ENCODE measurements at places on chromosomes 5 and 9.

GRCh38 chr5:175059687-175060211 lies 335.4 kb downstream of the MSX2 start:
- DNase-seq: peak; percentile 4

DNA sequence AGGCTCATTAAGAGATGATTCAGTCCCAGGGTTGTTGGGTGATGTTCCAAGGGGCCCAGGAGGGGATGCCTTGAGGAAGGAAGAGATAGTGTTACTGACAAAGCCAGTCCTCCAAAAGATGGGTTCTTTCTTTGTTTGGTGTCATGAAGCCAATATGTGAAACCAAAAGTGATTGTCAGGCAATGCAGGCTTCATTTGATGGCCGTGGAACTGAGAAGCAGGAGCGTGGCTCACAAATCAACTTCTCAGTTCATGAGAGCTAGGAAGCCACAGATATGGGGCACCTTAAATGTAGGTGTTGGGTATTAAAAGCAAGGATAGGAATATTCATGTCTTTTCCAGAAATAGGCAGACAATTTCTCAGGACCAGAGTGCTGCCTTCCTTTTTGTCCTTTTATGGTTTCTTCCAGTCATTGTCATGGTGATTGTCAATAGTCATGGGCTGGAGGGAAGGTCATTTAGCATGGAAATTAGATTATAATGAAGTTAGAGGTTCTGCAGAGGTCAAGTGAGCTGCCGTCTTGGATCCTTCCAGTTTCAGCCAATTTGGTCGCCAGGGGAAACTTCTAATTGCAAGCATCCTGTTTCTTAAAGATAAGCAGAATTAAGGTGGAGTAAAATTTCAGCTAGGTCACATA lies 393.0 kb downstream of the NTRK2 start:
- no peak for DNase-seq

GRCh38 chr5:112636751-112637150 lies 100.9 kb upstream of the APC start:
- no peak for DNase-seq

GRCh38 chr9:90921104-90921503 lies 119.5 kb downstream of the SYK start:
- DNase-seq: no peak

DNA sequence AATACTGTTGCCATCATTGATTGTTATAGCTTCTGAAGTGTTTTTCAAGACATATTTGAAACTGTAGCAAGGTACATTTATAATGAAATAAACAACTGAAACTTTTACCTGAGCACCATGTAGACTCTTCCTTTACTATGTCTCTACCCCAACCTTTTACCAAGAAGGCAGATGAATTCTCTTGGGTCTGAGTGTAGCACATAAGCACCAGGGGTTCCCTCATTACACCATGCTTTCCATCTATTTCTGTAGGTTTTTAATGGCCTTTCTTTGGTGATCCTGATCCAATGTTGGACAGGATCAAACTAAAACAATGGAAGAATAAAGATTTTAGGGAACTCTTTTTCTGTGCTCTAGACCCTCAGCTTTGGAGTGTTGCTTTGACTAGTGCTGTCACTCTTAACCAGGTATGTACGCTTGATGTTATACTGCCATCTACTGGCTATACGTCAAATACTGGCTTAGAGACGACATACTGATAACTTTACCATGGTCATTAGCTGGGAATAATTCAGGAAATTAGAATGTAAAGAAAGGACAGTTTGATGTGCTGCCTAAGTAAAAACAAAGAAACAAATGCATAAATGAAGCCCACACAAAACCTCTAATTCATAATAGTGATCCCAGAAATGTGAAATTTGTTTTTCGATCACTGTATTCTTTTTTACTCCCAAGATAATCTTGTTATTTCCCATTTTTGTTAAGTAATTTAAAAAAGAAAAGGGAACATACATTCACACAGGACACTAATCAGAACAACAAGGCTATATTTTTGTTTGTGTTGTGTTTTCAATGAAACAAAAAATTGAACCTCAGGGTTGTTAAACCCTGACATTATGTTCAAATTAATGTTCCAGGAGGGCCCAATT lies 30.7 kb downstream of the IFNW1 start:
- DNase-seq: peak; percentile 59

GRCh38 chr9:23438299-23438907 lies 387.6 kb downstream of the ELAVL2 start:
- no peak for DNase-seq

DNA sequence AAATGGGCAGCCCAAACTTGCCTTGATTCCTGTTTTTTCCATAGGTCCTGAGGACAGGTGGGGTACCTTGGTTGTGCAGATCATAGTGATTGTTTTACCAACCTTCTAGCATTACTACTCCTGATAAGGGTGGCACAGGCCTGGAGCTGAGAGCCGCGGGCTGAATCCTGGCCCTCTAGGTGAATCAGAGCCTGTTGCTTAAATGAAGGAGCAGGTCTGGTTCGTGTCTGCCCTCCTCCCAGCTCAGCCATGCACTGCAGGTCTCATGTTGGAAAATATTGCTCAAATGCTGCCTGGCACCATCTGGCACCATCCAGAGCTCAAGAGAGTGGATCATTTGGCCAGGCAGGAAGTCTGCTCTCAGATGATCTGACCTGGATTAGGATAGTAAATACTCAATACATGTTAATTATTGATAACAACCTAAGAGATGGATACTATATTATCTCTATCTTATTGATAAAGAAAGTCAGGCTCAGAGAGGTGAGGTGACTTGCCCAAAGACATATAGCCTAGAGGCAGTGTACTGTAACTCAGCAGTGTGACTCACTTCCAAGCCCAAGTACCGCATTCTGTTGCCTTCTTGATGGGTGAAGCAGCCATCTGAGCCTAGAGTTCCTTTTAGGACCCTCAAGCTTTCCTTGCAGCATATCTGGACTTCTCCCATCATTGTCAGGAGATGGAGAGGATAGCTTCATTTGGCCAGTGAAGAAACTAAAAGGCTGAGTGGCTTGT lies 104.3 kb upstream of the PITX1 start:
- no peak for DNase-seq

- no peak for DNase-seq
Measured at GRCh38 chr5:132026516-132027008, 15.1 kb upstream of the ACSL6 start.

DNA sequence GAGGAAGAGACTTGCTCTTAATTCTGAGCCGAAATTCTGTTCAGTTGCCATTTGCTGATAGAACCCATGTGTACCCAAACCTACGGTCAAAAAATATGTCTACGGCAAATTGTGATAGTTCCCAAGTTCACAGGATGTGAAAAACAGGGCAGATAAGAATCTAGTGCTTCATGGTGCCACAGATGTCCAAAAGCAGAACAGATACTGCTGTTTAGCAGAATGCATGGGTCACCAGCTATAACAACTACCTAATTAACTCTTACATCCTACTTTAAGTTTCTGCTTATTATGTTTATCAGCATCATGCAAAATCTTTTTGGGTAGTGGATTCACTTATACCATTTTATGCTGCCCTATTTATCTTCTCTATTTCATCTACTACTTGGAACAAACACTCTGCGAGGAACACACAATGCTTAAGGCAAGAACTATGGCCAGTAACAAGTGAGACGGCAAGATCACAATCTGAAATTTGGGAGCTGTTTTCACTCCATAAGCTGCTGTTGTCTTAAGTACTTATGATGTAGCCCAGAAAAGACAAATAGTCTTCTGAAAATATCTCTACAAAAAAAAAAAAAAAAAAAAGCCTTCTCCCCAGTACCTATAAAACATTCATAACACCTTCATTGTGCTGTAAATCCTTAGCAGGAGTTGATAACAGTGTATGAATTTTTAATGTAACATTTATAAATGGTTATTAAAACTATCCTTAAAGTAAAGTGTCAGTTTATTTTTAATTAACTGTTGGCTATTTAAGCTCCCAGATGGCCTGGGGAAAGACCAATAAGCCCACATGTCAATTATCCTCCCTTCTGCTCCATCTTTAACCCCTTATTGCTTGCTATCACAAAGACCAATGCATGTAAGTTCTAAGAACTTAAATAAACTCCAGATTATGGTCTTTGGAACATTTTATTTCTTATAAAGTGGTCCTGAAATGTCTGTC lies 232.3 kb downstream of the TLR4 start:
- DNase-seq: no peak

DNA sequence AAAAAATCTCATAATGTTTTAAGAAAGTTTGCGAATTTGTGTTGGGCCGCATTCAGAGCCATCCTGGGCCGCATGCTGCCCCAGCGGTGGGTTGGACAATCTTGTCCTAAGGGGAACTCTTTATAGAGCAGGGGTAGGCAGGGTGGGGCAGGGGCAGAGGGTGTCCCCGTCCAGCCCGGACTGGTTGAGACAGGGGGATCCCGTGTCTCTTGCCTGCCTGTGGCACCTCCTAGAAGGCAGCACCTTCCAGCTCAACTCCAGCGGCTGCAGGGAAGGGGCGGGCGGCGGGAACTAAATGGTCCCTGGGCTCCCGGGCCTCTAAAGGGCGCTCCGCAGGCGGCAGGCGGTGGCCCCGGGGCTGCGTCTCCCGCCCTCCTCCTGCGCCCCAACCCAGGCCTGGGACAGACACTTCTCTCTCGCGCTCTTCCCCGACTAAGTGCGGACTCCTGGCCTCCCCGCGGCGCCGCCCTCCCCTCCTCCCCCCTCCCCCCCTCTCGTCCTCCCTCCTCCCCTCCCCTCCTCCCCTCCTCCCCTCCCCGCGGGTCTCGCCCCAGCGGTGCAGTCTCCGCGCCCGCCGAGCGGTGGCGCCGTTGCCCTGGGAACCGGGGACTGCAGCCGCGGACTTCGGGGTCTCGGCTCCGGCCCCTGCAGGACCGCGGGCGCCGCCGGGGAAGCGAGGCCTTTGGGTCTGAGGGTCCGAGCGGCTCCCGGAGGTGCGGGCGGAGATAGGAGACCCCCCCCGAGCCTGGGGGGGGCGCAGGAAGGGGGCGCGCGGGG lies 132.6 kb downstream of the MRPL36 start:
- DNase-seq: peak; percentile 48

GRCh38 chr5:123753937-123754891 lies 242.2 kb downstream of the CSNK1G3 start:
- DNase-seq: no peak

- DNase-seq: peak; percentile 70
Measured at GRCh38 chr9:134698587-134699342, 57.2 kb downstream of the COL5A1 start.

GRCh38 chr9:81394881-81395675 lies 294.3 kb downstream of the TLE1 start:
- no peak for DNase-seq

- no peak for DNase-seq
Measured at GRCh38 chr9:8437876-8438275, 638.3 kb upstream of the DMAC1 start.

DNA sequence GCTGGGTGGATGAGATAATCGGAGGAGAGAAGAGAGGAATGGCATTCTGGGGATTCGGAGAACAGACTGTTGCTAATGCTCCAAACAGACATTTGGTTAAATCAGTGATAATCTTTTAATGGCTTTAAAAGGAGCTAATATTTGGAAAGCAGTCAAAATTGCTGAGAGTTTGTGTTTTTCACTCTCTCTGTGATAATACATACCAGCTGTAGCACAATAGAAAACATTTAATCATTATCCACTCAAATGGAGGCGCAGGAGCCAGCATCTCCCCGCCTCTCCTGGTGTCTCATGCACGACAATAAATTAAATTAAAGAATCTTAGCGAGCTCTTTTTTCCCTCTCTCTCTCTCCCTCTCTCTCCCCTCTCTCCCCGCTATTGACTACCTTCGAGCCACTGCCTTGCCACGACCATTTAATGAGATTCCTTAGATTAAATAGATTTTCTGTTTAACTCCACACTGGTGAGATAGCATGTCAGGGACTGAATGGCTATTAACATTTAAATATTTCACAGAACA lies 268.6 kb upstream of the MVB12B start:
- DNase-seq: no peak

DNA sequence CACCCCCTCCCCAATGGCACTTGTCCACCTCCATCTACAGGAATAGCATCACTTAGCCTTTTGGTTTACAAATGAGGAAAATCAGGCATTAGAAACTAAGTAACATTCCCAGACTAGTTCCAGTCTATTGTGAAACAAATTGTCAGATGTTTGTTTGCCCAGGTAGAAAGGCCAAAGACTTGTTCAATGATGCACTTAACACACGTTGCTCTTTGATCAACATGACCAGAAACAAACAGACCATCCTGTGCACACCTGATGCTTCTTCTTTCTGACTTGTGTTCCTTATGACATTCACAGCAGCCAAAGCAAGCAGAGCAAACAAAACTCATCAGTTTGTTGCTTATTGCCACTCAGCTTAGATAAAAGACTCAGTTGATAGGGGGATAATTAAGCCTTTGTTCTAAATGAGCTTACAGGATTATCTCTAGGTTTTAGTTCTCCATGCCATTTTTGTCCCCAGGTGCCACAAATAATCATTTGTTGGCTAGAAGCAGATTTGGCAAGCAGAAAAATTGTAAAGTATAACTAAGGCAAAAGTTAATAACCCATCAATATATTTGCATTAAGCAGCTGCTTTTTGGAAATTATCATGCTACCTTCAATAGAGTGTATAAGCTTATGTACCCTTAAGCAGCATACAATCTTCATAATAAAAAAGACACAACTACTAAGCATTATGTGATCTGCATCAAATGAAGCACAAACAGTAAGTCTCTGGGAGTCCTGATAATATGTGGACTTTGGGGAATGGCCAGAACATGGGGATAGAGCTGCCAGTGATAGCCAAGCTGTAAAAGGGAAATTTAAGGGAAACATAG lies 26.3 kb upstream of the FST start:
- DNase-seq: no peak

DNA sequence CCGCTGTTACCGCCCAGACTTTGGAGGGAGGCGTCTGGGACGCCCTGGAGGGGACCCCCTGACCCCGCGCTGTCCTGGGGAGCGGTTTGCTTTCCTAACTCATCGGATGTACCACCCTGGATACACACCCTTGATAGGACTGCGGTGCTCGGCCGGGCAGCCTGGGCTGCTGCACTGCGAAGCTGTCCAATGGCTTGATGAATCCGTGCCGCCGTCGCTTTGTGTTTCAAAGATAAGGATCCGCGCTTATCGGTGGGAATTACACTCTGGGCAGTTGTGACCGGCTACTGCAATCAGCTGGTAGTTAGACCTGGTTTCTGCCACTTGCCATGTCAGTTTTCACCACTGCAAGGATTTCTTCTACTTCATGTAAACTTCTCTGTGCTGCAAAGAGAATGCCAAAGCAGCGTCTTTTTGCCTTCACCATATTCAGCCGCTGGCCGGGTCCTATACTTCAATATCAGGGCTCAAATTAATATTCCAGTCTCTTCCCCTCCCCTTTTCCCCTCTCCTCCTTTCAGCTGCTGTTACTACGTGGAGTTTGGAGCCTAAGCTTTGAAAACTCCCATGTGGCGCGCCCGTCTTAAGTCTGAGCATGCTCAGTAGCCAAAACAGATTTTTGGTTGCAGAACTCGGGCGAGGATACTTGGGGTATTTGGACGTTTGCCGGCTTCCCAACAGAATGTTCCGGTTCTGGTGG lies 727 bp downstream of the SMAD5 start:
- DNase-seq: peak; percentile 67

GRCh38 chr5:143886651-143887638 lies 75.0 kb downstream of the HMHB1 start:
- peak; percentile 54 for DNase-seq
